Stimulated activated CD8-positive, alpha-beta memory T cell treated with anti-CD3 and anti-CD28 coated beads, Interleukin-7, amount 100 ng/mL, for 4 hours (primary cell): ENCODE measurements at places on chromosomes 7 and 10.

DNA sequence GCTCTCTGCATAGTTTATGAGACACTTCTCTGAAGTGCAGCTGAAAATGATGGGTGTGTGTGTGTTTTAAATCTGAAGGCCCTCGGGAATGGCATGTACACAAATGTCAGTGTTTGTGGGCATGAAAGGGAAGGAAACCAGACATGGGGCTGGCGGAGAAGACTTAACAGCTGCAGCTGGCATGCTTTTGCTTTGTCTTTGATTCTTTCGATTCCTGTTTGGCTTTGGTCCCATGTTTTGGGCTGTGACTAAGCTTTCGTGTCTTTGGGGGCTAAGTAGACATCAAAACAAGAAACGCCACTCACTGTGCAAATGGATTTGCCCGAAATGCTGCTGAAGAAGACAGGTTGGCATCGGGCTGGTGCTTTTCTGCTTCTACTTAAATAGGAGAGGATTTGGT is 179.3 kb downstream of the PFKFB3 start:
- DNase-seq: no peak

DNA sequence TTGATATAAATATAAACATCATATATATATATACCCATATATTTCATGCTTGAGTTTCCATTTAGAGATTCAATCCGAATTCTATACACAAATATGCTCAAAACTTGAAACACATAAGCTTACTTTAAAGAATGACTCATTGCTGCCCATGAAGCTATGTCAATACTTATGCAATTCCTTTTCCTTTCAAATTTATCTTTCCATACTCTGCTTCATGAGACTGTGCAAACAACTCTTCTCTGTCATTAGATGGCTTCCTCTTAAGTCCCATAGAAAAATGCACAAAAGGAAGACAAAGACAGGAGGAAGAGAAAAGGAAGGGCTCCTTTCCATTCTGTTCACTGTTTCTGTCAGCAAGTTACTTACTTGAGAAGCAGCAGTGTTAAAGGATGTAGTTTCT is 895.7 kb upstream of the SORCS1 start:
- DNase-seq: no peak

DNA sequence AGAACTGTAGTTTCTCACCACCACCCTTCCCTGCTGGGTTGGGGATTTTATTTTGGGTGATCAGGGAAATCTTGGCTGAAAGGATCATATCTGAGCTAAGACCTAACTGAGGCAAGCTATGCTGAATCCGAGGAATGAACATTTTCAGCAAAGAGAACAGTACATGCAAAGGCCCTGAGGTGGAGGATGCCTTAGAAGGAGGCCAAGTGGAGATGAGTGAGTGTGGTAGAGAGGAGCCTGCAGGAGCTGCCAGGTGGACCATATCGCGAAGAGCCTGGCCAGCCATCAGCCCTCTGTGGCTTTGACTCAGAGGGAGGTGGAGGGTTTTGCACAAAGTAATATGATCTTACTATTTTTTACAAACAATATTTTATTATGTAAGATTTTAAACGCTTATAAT is 1.6 kb upstream of the RASGEF1A start:
- no peak for DNase-seq

- DNase-seq: no peak
Observed at GRCh38 chr7:108805808-108806397, 236.2 kb downstream of the DNAJB9 start.

DNA sequence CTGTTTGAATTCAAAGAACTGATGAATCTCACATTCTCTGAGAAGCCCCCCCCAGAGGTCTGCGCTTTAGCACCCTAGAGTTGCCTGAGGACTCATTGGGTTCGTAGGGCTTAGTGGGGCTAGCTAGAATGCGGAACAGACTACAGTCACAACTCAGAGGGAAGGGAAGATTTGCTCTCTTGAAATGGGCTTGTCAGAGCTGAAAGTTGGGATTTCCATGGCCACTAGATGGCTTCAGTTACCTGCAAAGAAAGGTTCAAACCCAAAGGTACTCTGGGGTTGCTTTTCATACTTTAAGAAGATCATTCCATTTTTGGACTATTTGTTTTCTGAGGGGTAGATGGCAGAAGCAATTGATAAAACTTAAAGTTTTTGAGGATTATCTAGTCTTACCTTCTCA is 205.0 kb downstream of the BBS9 start:
- no peak for DNase-seq
